ENCODE measurements at places on chromosomes 2 and 18.

- no peak for DNase-seq
These were observed 63.9 kb upstream of the EDAR start for GRCh38 chr2:109052922-109053321.

GRCh38 chr18:58113337-58113736, 69.3 kb downstream of the NEDD4L start:
- no peak for DNase-seq

DNA sequence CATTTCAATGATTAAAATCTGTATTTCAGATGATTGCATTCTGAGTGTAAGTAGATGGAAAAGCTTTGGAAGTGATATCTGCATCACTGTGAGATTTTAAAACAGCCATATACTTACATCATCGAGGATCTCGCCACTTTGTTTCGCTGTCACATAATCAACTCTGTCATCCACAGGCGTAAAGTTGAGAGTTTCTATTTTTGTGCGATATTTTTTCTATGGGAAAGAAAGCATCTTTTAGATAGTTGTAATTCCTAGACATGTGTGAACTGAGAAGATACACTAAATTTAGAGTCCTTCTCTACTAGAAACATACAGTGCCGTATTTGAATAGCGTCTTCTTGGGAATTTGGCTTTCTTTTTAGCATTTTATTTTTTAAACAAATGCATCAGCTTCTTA, 158.8 kb downstream of the RIF1 start:
- no peak for DNase-seq

GRCh38 chr18:45349019-45349418, 266.3 kb upstream of the SLC14A2 start:
- DNase-seq, result peak; percentile 56

DNA sequence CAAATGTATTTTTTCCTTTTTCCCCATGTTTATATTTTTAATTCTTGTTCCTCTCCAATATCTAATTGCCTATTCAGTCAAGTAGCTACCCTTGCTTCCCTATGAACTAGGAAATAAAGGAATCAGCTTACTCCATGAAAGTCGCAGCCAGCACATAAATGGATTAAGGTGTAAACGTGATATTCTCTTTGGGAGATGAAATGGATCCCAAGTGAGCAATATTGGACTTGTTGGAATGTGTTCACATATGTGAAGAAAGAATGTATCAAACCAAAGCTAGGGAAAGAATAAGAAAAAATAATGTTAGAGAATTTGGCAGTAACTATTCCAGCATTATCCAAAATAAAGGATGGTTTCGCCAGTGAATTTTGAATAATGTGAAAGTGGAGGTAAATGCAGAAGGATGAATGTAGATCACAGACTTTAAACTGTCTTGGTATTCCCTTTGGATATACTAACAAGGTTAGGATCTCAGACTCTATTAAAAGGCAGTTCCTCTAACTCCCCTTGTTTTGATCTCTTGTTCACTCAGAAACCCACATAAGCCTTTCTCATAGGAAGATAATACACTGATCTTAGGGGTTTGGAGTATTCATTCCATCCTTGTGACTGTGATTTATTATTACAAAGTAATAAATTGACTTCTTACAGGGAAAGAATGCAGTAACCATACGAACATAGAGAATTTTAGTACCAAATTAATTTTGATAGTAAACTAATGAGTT, 208.1 kb downstream of the BABAM2 start:
- DNase-seq, result no peak

- DNase-seq, result no peak
These were observed 90.2 kb upstream of the LHCGR start for GRCh38 chr2:48845684-48846083.

- peak; percentile 64 for DNase-seq
These were observed 1.2 kb upstream of the HAAO start for GRCh38 chr2:42793334-42794270.

- DNase-seq, result no peak
These were observed 22.5 kb upstream of the SPAG16 start for GRCh38 chr2:213261715-213262114.

DNA sequence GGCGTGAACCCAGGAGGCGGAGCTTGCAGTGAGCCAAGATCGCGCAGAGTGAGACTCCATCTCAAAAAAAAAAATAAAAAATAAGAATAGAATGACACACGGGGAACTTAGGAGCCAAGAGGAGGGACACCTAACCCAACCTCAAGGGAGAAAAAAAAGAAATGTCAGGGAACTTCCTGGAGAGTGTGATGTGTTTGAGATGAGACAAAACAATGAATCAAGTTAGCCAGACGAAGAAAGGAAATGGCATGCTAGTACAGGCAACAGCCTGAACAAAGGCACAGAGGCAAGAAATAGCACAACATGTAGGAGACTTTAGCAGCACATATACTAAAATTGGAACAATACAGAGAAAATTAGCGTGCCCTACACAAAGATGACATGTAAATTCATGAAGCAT, 36.7 kb upstream of the PAPOLG start:
- DNase-seq, result no peak

GRCh38 chr2:168300460-168300859, 53.1 kb upstream of the STK39 start:
- DNase-seq, result peak; percentile 68

DNA sequence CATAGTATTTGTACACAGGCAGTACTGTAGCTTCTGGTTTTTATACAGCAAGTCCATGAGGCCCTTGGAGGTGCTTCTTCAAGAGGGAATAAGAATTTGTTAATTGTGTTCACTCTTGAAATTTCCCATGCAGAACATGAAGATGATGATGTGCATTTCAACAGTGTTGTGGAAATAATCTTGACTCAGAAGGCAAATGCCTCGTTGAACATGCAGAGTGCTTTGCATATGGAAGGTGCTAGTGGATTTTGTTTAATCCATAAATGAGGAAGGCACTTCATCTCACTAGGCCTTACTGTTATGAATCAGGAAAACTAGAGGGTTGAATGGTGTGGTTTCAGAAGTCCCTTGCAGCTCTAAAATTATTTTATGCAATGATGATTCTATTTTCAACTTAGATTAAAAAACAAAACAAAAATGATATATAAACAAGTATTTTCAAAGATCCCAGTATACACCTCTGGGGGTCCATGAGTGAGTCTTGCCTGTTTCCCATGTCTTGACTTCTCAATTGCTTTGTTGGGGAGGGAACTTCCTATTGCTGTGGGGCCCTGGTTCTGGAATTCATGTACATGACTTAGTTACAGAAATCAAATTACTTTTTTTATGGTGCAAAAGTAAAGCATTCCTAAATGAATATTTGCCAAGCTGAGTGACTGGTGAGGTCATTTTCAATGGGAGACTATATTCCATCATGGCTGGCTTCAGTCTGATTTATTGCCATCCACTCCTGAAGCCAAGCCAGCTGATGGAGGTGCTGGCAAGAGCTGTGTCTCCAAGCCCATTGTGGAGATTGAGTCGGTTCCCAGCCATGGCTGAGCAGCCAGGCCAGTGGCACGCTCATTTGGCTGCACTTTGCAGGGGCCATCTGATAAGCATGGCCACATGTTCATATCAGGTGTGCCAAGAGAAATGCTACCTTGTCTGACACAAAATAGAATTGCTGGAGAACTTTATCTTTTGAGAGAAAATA, 56.5 kb downstream of the MGAT5 start:
- DNase-seq, result no peak

DNA sequence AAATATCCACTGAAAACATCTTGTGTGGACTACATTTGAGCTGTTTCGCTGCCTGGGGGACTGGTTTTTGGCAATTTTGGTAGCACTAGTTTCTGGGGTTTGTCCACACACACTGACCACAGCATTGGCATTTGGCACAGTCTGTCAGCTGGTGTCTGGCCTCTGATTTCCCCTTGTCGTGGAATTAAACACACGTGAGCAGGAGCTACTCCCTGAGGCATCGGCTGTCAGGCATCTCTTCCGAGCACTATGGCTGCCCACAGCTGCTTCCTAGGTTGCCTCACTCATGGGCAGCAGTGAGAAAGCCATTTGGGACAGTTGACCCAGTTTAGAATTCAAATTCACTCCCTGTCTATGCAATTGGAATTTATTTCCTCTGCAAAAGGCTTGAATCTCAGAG, 46.8 kb upstream of the FZD5 start:
- no peak for DNase-seq

- no peak for DNase-seq
These were observed 12.9 kb downstream of the ERFE start for GRCh38 chr2:238171575-238172187.

- no peak for DNase-seq
These were observed 354.6 kb downstream of the FSIP2 start for GRCh38 chr2:186093174-186093573.

DNA sequence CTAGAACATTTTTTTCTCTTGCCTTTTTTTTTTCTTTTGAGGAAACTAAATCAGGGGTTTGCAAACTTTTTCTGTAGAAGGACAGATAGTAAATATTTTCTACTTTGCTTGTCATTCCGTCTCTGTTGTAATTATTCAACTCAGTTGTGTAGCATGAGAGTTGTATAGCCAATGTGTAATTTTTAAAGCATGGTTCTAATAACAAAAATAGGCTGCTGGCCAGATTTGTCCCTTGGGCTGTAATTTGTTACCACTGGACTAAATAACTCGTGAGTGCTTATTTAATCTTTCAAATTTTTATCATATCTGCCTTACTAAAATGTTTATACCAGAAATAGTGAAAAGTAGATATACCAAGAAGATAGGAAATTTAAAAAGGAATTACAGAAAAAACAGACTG, 43.0 kb downstream of the CCDC148 start:
- DNase-seq, result no peak

Measured in muscle of back (tissue), 13 donors.